Central memory CD8-positive, alpha-beta T cell (primary cell): ENCODE measurements at places on chromosomes 7 and 10.

- no peaks in the 10 kb centered on the region for H3K4me1 ChIP-seq
- H3K4me3 ChIP-seq: no peak overlapping the region
- peaks cover 9% of the 10 kb centered on the region for H3K27me3 ChIP-seq
- DNase-seq: no peak
- H3K27ac ChIP-seq: no peak overlapping the region
Measured at GRCh38 chr10:44180321-44181168, 204.4 kb downstream of the CXCL12 start.

DNA sequence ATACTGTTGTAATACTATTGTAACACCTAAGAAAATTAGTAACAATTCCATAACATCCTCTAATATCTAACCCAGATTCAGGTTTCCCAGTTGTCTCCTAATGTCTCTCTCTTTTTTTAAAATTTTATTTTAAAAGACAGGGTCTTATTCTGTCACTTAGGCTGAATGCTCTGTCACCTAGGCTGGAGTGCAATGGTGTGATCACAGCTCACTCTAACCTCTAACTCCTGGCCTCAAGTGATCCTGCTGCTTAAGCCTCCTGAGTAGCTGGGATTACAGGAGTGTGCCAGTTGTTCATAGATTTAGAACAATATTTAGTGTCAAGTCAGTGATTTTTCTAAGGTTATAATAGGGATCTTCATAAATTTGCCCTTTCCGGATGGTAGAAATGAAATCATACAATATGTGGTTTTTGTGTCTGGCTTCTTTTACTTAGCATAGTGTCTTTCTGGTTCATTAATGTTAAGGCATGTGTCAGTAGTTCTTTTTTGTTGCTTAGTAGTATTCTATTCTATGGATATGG lies 14.7 kb downstream of the RALA start:
- H3K27ac ChIP-seq: no peak overlapping the region
- H3K4me1 ChIP-seq: peaks cover 89% of the 10 kb centered on the region
- no peak for DNase-seq
- H3K27me3 ChIP-seq: no peaks in the 10 kb centered on the region
- H3K4me3 ChIP-seq: no peak overlapping the region
- H3K36me3 ChIP-seq: peaks cover 6% of the 10 kb centered on the region

- H3K36me3 ChIP-seq: no peaks in the 10 kb centered on the region
- DNase-seq: no peak
- no peaks in the 10 kb centered on the region for H3K4me1 ChIP-seq
Measured at GRCh38 chr10:47016564-47016963, 105.3 kb downstream of the PTPN20 start.

DNA sequence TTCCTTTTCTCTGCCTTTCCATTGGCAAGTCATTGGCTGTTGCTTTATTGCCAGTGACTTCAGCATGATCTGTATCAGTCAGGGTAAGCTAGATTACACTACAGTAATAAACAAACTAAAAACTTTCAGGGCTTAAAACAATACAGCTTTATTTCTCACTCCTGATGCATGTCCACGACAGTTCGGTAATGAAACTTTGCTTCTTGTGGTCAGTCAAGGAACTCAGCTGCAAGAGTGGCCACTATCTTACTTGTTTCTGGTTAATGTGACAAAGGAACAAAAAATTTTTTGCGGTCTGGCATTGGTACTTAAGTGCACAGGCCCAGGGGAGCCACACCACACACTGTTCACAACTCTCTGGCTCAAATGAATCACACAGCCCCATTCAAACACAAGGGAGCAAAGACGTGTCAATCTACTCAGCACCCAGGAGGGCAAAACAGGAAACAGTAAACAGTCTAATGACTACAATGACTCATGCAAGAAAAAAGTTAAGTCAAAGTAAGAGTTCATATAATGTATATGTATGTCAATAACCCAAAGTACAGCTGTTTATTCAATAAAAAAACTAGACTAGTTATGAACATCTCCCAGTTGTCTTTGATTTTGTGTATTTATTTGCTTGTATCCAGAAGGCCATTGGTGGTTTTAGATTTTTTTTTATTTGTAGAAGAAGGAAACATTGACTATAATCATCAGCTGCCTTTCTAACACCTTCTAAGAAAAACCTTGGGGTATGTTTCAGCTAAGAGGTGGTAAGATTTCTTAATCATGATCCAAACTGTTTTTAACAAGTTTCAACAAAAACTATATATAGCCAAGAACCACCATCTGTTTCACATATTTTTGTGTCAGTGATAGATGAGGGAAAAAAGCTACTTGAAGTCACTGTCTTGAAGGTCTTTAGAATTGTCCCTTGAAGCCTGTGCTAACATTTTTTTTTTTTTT lies 134.4 kb upstream of the FAM3C start:
- H3K4me1 ChIP-seq: peaks cover 20% of the 10 kb centered on the region
- H3K36me3 ChIP-seq: peaks cover 2% of the 10 kb centered on the region
- peak overlapping the region; percentile 38 for H3K27ac ChIP-seq
- DNase-seq: no peak
- H3K4me3 ChIP-seq: peak overlapping the region; percentile 28

- H3K4me1 ChIP-seq: no peaks in the 10 kb centered on the region
- no peaks in the 10 kb centered on the region for H3K27me3 ChIP-seq
- no peak overlapping the region for H3K27ac ChIP-seq
- no peak overlapping the region for H3K4me3 ChIP-seq
- DNase-seq: no peak
Measured at GRCh38 chr7:64654796-64655548, 11.0 kb upstream of the ZNF107 start.

GRCh38 chr10:61408105-61408504 lies 45.1 kb downstream of the TMEM26 start:
- H3K36me3 ChIP-seq: no peaks in the 10 kb centered on the region
- H3K4me1 ChIP-seq: no peaks in the 10 kb centered on the region
- no peak overlapping the region for H3K4me3 ChIP-seq
- DNase-seq: no peak

GRCh38 chr7:107167483-107168232 lies 1.1 kb upstream of the HBP1 start:
- H3K27me3 ChIP-seq: no peaks in the 10 kb centered on the region
- H3K27ac ChIP-seq: peak overlapping the region; percentile 97
- peaks cover 36% of the 10 kb centered on the region for H3K36me3 ChIP-seq
- peaks cover 26% of the 10 kb centered on the region for H3K4me1 ChIP-seq
- peak overlapping the region; percentile 87 for H3K4me3 ChIP-seq
- DNase-seq: no peak

GRCh38 chr10:47452495-47453140 lies 31.3 kb downstream of the ANXA8 start:
- DNase-seq: no peak
- peaks cover 2% of the 10 kb centered on the region for H3K36me3 ChIP-seq
- H3K27ac ChIP-seq: no peak overlapping the region
- H3K4me1 ChIP-seq: no peaks in the 10 kb centered on the region
- peaks cover 21% of the 10 kb centered on the region for H3K27me3 ChIP-seq

GRCh38 chr10:42991442-42992098 lies 85.3 kb upstream of the RET start:
- peak overlapping the region; percentile 29 for H3K27ac ChIP-seq
- peaks cover 1% of the 10 kb centered on the region for H3K36me3 ChIP-seq
- peaks cover 3% of the 10 kb centered on the region for H3K4me1 ChIP-seq

GRCh38 chr7:24560772-24561171 lies 12.5 kb upstream of the PALS2 start:
- no peaks in the 10 kb centered on the region for H3K27me3 ChIP-seq
- no peak overlapping the region for H3K27ac ChIP-seq
- no peak overlapping the region for H3K4me3 ChIP-seq
- H3K36me3 ChIP-seq: no peaks in the 10 kb centered on the region
- DNase-seq: no peak

DNA sequence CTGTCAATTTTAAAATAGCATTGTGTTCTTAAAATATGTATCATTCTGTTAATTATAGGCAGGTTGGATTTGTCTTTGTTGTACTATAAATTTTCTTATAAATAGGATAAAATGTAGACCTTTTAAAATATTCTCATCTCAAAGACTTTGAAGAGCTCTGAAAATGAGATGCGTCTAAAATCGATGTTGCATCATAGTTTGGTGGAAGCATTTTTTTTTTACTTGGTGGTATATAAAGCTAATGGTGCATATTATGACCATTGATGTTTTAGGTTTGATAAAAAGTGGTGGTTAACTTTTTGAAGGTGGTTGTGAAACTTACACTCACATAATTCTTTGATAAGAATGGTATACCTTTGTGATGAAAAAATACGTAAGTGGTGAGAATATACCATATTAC lies 69.1 kb downstream of the ZNRF2 start:
- no peak overlapping the region for H3K4me3 ChIP-seq
- DNase-seq: no peak
- H3K4me1 ChIP-seq: peaks cover 31% of the 10 kb centered on the region
- H3K27ac ChIP-seq: no peak overlapping the region
- H3K27me3 ChIP-seq: no peaks in the 10 kb centered on the region

DNA sequence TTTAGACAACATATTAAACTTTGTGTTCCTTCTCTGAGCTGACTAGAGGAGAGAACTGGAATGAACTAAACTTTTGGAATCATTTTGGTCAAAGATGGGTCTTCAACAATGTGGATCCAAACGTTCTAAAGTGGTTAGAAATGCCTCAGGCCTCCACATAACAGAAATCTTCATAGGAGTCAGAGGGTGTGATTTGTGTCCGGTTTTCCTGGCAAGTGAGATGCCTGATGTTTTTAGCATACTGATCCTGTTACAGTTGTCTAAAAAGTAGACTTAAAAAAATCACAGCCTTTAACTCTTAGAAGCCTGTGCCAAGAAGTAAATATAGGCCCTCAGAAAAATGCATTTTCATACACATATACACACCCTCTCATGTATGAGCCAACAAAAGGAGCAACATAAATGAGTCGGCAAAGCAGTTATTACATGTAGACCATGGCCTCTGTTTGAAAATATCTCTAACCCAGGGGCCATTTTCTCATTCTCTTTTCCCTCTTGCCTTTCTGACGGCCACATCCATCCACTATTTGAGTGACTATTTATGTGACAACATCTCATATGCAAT lies 64.5 kb downstream of the ST7 start:
- DNase-seq: no peak
- no peak overlapping the region for H3K27ac ChIP-seq
- no peaks in the 10 kb centered on the region for H3K36me3 ChIP-seq
- H3K27me3 ChIP-seq: no peaks in the 10 kb centered on the region

DNA sequence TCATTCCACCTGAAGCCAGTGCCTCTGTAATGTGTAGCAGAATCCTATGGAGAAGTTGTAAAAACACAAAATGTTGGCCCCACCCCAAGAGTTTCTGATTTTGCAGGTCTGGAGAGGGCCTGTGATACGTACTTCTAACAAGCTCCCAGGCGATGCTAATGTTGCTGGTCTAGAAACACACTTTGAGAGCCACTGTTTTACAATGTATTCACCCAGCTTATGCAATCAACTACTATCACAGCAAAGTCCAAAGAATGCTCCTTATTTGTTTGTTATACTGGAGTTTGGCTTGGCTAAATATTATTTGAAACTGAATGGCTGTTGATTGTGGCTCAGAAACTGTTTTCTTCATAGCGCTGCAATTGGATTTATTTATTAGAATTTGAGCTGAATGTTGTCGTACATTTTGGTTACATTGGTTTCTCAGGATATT lies 44.3 kb downstream of the DNAJB9 start:
- DNase-seq: no peak
- H3K4me1 ChIP-seq: no peaks in the 10 kb centered on the region
- H3K27me3 ChIP-seq: no peaks in the 10 kb centered on the region
- no peak overlapping the region for H3K27ac ChIP-seq
- H3K4me3 ChIP-seq: no peak overlapping the region
- no peaks in the 10 kb centered on the region for H3K36me3 ChIP-seq

- H3K4me3 ChIP-seq: no peak overlapping the region
- no peak for DNase-seq
- peak overlapping the region; percentile 5 for H3K27ac ChIP-seq
Measured at GRCh38 chr7:143395187-143396149, 13.2 kb downstream of the EPHA1 start.

DNA sequence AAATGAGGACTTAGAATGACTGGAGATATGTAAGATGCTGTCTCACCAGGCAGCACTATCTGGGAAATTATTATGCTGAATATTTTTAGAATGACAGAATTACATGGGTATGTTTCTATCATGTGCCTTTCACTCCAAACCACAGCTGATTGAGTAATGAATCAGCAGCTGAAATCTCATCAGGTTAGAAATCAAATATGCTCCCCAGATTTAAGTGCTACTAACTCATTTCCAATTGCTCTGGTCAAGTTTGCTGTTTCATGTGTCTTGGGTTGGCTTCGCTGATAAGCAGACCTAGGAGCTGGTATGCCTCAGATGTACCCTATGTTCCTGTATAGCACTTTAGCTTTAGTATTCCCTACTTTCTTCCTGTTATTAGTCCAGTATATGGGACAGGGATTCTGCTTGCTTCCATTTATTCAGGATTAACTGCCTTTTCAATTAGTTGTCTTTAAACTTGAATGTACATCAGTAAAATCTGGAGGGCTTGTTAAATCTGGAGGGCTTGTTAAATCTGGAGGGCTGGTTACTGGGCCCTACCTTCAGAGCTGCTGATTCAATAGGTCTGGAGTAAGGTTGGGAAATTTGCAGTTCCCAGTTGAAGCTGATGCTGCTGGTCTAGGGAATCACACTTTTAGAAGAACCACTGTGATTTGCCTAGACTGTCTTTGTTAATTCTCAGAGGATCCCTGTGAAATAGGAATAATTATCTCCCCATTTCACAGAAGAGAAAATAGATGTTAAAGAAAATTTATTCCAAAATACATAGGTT lies 172.9 kb downstream of the DKK1 start:
- H3K27ac ChIP-seq: no peak overlapping the region
- no peaks in the 10 kb centered on the region for H3K36me3 ChIP-seq
- no peak overlapping the region for H3K4me3 ChIP-seq
- H3K27me3 ChIP-seq: no peaks in the 10 kb centered on the region
- no peaks in the 10 kb centered on the region for H3K4me1 ChIP-seq

DNA sequence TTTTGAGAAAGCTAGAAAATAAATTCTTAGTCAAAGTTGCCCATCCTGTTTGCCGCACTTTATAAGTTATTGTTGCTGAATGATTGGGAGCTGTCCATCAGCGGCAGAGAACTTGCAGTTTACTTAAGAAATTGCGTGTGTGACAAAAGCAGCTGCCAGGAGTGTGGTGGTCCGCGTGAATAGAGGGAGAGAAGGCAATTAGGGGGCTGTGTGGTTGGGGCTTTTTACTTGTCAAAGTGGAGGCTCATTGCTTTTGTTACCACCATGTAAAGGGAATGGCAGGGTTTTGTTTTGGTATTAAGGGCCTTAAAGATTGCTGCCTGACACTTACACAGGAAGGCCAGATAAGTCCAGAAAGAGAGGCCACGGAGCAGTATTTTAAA lies 177.8 kb downstream of the TCF7L2 start:
- peaks cover 62% of the 10 kb centered on the region for H3K27me3 ChIP-seq
- H3K4me3 ChIP-seq: no peak overlapping the region
- H3K4me1 ChIP-seq: peaks cover 6% of the 10 kb centered on the region
- H3K27ac ChIP-seq: no peak overlapping the region

DNA sequence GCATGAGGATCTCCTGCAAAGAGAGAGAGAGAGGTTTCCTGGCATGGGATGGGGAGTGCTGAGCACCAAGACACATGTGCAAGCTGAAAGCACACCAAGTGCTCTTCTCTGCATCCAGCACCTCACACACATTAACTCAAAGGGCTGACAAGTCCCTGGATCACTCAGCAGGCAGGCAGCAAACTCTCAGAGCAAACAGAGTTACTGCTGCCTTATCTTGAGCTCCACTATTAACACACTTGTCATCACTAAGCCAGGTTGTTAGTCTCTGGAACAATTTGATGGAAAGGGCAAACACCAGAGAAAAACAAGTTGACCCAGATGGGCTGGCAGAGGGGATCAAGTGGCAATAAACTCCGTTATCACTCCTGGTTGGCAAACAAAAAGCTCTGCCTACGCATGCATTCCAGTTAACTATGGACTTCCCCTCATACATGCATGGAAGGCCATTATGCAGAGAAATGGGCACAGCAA lies 349.9 kb downstream of the KCNMA1 start:
- no peak overlapping the region for H3K27ac ChIP-seq
- H3K27me3 ChIP-seq: peaks cover 12% of the 10 kb centered on the region
- peaks cover 5% of the 10 kb centered on the region for H3K4me1 ChIP-seq
- no peak for DNase-seq
- no peaks in the 10 kb centered on the region for H3K36me3 ChIP-seq
- no peak overlapping the region for H3K4me3 ChIP-seq
